ENCODE measurements at places on chromosomes 4 and X.

- DNase-seq, result peak; percentile 16
These were observed 26.2 kb upstream of the TMPRSS11D start for GRCh38 chr4:67909905-67910584.

DNA sequence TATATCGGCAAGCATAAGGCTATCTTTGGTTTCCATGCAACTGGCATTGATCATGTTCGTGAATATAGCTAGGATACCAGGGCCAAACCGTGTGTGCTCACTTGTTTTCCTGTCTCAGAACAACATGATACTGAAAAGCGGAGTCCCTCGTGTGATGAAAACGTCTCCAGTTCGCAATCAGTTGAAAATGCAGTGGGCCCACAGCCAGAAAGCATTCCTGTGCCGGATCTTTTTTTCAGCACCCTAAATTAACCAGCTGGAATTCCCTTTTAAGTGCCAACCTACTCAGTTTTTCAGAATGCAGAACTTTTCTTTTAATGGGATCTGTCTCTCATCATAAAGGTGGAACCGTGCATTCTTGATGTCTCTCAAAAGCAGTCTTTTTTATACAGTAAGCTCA lies 130.8 kb upstream of the FRG1 start:
- no peak for DNase-seq

- no peak for DNase-seq
These were observed 109.7 kb upstream of the PNPLA4 start for GRCh38 chrX:8036914-8037313.

DNA sequence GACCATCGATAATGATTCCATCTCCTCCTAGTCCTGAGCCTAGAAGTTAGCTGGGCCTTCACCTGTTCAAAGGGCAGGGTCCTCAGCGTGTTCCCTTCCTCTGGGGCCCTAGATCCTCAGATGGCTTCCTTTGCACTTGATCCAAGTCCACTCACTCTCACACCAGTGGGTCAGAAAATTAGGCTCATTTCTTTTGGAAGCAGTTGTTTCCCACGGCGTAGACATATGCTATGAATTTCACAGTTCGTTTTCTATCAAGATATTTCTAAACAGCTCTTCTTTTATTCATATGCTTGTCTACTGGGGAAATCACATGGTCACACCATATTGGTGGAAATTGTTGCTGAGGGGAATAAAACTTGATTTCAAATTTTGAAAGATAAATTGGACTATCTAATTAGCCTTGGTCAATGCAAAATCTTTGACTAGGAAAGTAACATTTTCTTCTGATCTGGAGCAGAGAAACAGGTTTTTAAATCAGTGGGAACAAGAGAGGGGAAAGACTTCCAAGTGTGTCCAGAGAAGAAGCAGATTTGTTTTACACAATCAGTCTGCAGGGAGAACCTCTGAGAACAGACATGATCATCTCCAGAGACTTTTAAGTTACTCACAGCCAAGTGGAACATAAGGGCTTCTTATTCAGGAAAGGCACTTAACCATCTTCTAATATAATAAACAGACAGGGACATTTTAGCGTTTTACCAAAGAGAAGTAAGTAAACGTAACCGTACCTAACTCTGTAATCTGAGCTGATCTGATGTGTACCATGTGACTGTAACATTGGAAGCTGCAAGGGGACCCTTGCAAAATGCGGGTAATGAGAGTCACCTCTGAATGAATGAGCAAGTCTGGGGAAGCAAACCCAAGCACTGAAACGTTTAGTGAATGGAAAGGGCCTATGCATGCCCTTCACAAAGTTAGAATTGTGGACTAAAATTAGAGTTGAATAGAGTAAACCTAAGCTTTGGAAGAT lies 455.7 kb upstream of the FAT1 start:
- DNase-seq, result no peak

DNA sequence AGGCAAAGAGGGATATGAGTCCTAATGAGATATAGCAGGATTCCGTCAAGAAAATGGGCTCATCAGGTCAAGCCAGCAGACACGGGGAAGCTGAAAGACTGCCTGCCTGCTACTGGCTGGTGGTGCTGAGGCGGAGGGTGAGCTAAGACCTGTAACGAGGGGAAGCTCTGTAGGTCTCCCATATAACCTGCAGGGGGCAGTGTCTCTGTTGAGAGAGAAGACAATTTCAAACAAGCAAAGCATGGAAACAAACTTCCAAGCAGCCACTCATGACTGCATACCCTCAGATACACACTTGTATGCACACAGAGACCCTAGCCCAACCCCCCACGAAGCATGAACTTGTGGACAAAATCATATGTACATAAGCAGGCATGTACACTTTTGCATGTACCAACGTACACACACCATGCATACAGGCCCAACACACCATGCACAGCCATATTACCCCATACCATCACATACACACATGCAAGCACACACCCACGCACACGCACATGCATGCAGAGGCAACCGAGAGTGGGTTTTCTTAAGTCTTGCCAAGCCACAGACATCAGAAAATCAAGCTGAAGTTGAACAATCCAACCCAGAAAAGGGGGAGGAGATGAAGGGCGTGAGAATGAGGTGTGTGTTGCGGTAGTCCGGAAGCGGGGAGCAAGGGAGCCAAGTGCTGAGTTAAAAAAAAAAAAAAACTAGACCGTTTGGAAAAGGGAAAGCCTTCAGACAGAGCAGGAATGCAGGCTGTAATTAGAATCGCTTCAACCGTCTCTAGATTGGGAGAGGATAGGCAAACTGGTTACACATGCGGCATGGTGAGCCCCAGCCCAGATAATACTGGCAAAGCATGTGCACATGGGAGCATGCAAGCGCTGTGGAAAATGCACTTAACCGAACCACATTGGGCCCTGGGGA lies 71.0 kb downstream of the PJA1 start:
- peak; percentile 51 for DNase-seq

DNA sequence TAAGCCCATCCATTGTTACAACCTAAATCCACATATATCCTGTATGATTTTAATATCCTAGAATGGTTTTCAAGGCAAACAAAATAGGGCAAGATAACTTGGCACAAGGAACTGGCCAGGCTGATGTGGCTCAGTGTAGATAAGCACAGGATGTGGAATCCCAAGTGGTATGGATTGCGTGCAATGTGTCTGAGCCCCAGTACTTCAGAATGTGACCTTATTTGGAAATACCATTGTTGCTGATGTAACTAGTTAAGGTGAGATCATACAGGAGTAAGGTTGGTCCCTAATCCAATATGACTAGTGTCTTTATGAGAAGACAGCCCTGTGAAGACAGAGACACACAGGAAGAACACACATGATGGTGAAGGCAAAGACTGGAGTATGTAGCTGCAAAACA lies 72.4 kb downstream of the IL21 start:
- no peak for DNase-seq

GRCh38 chr4:158915683-158916241 lies 146.9 kb downstream of the FNIP2 start:
- no peak for DNase-seq

DNA sequence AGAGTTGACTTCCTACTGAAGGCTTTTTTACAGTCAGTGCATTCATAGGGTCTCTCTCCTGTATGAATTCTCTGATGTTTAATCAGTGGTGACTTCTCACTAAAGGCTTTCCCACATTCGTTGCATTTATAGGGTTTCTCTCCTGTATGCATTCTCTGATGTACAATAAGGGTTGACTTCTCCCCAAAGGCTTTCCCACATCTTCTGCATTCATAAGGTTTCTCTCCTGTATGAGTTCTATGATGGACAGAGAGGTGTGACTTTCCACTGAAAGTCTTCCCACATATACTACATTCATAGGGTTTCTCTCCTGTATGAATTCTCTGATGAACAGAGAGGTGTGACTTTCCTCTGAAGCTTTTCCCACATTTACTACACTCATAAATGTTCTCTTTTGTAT lies 45.2 kb downstream of the ZNF674 start:
- DNase-seq, result no peak

GRCh38 chr4:26141911-26142638 lies 178.7 kb upstream of the RBPJ start:
- DNase-seq, result no peak

DNA sequence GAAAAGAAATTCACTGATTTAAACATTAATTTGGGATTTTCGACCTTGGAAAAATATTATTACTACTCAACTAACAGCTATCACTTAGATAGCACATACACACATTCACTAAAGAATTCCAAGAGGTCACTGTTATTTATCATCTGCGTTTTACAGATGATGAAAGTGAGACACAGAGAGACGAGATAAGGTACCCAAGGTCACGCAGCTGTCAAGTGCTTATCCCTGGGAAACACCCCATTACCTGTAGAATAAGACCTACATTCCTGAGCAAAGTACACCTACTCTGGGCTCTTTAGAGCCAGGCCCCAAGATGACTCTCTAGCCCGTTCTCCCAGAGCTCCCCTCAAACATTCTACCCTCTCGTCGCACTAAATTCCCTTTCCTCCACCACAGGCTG lies 48.6 kb downstream of the HAUS3 start:
- no peak for DNase-seq

- no peak for DNase-seq
These were observed 292.7 kb downstream of the SPOCK3 start for GRCh38 chr4:166941629-166942028.

- DNase-seq, result no peak
These were observed 157.4 kb downstream of the DHRSX start for GRCh38 chrX:2343413-2343812.

DNA sequence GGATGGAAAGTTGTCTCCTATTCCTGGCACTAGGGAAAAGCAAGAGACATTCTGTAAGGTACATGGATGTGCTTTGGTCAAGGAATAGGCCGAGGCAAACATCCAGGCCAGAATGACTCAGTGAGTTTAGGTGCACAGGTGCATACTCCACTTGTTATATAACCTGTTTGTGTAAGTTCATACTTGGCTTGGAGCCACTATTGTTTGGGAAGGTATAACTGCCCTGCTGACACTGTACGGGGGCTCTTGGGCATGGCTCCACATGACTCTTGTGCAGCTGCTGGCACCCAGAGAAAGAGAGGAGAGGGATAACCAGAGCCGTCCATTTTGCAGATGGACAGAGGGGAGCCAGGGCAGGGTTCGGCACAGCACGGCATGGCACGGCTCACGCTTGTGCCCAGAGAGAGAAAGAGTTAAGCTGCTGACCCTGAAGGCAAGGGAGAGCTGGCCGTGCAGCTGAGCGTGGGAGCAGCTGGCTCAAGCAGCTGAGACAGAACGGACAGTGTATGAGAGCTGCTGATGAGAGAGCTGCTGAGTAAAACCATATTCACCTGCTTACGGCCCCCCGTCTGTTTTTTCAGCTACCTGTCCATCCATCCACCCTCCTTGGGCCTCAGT lies 98.0 kb downstream of the SLC2A9 start:
- no peak for DNase-seq

DNA sequence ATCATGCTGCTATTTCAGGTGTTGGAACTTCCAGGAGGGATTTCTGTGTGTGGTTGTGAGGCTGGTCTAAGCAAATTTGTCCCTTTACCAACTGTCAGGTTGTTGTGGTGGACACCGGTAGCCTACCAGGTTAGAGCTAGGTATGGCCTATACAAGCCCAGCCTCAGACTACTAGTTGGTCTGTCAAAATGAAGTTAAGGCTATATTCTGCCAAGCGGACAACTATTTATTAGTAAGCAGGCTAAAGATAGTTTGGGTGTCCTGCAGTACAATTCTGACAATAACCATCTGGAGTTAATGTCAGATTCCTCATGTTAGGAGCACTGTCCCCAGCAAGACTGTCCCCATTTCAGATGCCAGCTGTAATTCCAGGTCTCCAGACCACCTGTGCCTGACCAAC lies 13.9 kb upstream of the ENPP6 start:
- no peak for DNase-seq

DNA sequence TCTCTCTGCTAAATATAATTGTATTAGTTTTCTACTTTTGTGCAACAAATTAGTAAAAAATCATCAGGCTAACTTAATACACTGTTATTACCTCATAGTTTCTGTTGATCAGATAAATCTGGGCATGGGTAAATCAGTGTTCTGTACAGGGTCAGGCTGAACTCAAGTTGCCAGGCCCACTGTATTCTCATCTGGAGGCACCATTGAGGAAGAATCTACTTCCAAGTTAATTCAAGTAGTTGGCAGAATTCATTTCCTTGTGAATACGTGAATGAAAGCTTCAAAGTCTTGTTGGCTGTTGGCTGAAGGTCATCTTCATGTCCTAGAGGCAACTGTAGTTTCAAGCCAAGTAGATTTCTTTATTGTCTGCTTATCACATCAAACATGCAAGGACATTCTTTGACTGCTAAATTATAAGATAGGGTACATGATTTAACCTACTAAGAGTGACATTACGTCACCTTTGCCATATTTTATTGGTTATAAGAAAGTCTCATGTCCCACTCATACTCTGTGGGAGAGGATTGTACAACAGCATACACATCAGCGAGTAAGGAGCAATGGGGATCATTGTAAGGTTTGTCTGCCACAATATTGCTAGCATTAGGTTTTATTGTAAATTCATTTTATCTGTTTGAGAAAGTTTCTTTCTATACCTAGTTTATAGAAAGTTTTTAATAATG lies 1219.0 kb downstream of the ARAP2 start:
- no peak for DNase-seq

DNA sequence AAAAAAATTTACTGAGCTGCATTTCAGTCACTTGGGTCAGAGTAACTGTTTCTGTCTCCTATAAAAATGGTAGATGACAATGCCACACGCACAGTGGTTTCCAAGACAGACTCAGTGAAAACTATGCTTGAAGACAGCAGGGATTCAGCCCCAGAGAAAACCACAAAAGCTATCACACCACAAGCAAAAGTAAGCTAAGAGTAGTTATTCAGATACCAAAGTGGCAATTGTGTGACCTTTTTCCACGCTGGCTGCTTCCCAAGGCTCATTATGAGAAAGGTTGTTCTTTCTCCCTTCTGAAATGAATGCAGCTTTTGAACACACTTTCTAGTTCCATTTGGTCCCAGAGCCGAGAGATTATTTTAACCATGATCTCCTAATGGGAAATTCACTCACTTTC lies 46.4 kb upstream of the GPM6B start:
- no peak for DNase-seq

- DNase-seq, result no peak
These were observed 763 bp downstream of the PYURF start for GRCh38 chr4:88522702-88523324.

DNA sequence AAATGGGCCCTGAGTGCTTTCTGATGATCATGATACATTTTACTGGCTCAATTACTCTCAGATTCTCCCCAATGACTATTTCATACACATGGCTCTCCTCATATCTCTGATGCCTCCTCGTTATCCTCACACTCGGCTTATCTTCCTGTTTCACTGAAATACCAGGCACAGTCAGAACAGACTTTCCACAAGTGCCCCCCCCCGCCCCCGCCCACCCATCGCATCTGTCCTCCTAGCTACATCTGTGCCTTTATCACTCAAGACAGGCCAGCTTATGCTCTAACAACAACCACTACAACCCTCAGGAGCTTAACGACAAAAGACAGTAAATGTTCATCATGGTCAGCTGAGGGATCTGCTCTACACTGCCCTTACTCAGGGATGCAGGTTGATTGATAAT lies 610.6 kb upstream of the DIPK2B start:
- DNase-seq, result no peak

DNA sequence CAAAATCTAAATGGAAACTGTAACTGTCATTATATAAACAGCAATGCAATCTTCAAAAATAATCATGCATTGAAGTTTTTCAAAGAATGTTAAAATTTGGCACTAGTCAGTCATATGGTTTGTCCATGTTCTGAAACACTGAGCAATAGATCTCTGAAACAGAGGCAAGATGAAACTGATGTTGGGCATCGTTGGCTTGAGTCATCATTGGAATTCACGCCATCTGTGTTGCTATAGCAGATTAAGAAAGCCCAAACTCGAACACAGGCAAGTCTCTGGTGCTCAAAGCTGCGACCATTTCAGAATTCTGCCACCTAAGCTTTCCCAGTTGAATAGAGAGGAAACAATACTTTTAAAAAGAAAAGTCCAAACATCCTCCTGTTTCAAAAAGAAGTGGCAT lies 114.1 kb upstream of the PPARGC1A start:
- no peak for DNase-seq

GRCh38 chrX:68994135-68994890 lies 165.5 kb downstream of the EFNB1 start:
- DNase-seq, result no peak
